Activated CD4-positive, alpha-beta T cell treated with anti-CD3 and anti-CD28 coated beads for 36 hours (primary cell): ENCODE measurements at places on chromosomes 6 and 20. TPM values are rescaled to one million over a fixed set of nuclear protein-coding genes. Genes with fewer than 3 reads are reported as not detected.

GRCh38 chr20:52724541-52724940, 247.6 kb upstream of the TSHZ2 start:
- DNase-seq, result no peak

DNA sequence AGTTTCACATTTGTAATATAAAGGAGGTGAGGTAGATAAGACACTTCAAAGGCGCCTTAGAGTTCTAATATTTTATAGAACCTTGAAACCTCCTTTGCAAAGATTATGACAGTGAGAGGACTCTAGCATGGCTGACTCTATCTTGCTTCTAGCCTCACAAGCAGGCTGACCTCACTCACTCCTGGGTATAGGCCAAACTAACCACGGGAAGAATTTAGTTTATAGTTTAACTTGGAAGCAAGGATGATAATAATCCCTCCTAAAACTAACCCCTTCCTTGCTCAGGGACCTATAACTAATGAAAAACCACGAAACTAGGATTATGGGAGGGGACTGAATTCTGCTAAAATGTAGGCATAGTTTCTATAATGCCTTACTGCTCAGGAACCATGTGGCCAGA, 84.3 kb downstream of the FILIP1 start:
- DNase-seq, result no peak

DNA sequence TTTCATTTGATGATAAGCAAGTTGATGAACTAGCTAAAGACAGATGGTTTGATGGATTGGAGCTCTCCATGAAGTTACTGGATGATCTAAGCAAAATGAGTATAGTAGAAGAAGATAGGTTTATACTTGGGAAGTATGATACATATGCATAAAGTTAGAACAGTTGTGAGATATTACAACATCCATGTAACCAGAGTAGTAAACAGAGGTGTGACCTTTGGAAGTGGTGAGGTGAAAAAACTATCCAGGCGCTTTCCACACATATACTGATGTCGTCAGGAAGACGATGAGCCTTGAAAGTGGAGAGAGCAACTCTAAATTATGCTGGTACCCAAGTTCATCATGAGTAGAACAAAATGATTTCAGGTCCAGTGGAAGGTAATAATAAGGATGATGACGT, 271.0 kb downstream of the PTPRK start:
- no peak for DNase-seq

GRCh38 chr6:146997062-146997461, 207.2 kb upstream of the STXBP5 start:
- DNase-seq, result no peak

GRCh38 chr6:25312034-25312620, 33.0 kb downstream of the CARMIL1 start:
- no peak for DNase-seq

GRCh38 chr6:17457956-17458355, 64.6 kb downstream of the CAP2 start:
- DNase-seq, result no peak

- DNase-seq, result peak; percentile 80
Measured at GRCh38 chr6:32972353-32973143, 4.2 kb downstream of the BRD2 start.

- no peak for DNase-seq
Measured at GRCh38 chr6:110547266-110547964, 71.0 kb upstream of the SLC22A16 start.

- DNase-seq, result peak; percentile 69
Measured at GRCh38 chr20:49482621-49483017, at the start of gene KCNB1. TSS of gene KCNB1 (minus strand) at chr20:49482668. CDS start at chr20:49482480, 188 bp downstream.

PACSIN1 gene
- 0.14 TPM for total RNA-seq

METTL24 gene
- not detected for total RNA-seq

PROKR2 gene
- total RNA-seq, result not detected
